Effector CD8-positive, alpha-beta T cell (primary cell): ENCODE measurements at places on chromosomes 16 and 17.

DNA sequence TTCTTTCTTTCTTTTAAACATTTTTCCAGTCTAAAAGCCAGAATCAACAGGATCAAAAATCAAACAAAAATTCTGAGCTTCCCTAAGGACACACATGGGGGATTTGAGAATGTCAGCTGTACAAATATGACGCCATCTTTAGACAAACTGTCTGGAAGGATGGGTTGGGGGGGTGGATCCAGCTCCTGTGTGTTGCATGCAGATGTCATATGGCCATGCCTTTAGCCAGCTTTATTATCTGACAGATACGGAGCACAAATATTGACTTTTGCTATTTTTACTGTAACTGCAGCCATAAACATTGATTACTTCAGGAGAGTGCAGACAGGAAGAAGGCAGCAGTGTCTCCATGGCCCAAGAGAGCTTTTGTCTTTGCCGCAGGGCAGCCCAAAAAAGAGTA is 279.4 kb upstream of the ELAC2 start:
- DNase-seq: no peak

DNA sequence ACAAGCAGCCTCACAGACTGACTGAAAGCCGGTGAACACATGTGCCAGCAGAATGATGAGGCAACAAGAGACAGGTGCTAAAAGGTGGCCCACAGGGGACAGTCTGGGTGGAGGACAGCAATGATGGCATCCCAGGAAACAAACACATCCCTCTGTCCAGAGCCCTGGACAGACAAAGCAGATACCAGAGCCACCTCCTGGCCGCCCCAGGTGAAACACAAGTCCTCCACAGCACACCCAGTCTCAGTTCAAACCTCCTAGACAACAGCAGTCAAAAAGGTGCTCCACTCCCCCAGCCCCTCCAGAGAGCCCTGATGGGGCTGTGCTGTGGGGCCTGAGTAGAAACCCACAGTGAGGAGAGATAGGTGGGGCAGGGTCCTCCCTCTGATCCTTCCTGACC is 20.3 kb upstream of the CDH5 start:
- DNase-seq: no peak

DNA sequence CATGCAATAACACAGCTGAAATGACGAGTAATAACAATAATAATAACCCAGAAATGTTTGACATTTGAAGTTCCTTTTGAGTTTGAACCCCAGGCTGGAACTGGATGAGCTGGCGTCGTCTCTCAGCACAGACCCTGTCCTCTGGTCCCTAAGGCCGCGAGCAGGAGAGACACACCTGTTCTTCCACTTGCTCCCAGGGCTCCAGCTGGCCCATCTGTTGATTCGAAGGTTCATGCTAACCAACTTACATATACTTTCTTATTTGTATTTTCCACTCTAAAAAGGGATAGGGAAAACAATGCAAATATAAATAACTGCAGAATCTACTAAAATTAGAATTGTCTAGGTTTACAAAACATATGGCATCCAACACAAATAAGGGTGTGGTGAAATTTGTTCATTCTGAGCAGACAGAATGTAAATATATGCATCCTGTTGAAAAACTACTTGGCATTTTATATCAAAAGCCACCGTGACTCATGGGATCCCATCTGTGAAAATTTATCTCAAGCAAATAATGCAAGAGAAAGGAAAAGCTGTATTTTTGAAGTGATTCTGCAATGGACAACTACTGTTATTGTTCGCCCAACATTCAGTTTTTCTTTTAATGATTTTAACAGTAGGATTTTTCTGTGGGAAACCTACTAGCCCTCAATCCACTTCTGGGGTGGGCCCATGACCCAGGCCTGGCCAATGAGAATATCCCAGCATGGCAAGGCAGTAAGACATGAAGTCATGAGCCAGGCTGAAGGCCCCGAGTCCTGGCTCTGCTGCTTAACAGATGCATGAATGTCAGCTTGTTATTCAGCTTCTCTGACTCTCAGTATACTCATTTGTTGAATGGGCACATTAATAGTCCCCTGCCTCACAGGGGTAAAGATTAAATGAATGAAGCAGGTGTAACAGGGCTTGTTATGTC is 13.2 kb upstream of the RGS9 start:
- DNase-seq: no peak

DNA sequence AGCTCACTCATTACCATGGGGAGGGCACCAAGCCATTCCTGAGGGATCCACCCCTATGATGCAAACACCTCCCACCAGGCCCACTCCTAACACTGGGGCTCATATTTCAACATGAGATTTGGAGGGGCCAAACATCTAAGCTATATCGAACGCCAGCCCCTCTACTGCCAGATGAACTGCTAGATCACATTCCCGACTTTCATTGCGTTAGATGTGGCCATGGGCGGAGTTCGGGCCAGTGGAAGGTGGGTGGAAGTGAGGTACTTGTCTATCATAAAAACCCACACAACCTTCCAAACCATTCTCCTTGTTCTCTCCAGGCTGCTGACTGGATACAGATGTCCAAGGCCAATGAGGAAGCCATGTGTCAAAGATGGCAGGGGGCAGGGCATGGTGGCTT is 27.0 kb upstream of the ANKRD40CL start:
- no peak for DNase-seq

DNA sequence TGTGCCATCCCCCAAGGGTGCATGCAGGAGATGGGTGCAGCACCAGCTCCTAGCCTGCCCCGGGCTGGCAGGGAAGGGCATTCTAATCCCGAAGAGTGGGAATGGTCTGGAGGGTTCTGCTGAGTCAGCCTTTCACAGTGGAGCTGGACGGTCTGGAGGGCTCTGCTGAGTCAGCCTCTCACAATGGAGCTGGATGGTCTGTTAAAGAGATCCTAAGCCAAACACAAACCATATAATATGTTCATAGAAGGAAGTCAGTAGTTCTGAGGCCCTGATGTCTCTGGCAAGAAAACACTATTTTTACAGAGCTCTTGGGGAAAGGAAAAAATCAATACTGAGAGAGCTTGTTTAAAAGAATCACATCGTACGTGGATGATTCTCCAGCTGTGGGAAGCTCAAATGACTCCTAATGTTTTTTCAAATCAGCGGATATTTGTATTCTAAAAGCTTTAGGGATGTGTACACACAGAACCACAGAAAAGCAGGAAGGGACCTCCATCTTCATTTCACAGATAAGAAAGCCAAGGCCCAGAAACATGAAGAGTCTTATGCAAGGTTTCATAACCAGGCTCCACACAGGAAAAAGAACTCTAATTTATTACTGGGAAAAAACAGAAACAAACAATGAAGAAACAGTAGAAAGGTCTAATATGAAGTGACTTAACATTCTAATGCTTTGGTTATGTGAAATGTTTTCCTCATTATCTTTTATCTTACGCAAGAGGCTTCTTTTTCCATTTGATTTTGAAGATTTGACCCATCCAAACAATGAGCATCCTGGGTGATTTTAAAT is 176.3 kb downstream of the VPS53 start:
- DNase-seq: no peak

- no peak for DNase-seq
Measured at GRCh38 chr17:29100296-29100695, 57.4 kb downstream of the PIPOX start.

- no peak for DNase-seq
Measured at GRCh38 chr16:21163576-21163975, 5.1 kb downstream of the LDAF1 start.

- DNase-seq: no peak
Measured at GRCh38 chr16:31350275-31351005, 4.5 kb upstream of the ITGAX start.

DNA sequence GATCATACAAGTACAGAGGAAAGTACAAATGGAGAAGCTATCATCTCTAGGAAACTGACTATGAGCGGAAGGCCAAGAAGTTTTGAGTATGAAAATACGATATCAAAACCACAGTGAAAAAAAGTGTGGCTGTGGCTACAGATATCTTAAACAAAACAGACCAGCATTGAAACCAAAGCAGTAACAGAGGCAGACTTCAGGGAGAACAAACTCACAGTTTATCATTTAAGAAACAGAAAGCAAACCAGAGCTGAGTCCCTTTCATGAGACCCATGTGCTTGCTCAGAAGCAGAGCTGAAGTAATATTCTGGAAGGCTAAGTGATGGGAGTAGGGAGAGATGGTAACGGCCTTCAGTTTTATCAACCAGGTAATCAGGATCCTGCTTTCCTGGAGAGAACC is 317.8 kb downstream of the CA10 start:
- DNase-seq: no peak

- no peak for DNase-seq
Measured at GRCh38 chr16:56097306-56097705, 94.0 kb upstream of the GNAO1 start.

DNA sequence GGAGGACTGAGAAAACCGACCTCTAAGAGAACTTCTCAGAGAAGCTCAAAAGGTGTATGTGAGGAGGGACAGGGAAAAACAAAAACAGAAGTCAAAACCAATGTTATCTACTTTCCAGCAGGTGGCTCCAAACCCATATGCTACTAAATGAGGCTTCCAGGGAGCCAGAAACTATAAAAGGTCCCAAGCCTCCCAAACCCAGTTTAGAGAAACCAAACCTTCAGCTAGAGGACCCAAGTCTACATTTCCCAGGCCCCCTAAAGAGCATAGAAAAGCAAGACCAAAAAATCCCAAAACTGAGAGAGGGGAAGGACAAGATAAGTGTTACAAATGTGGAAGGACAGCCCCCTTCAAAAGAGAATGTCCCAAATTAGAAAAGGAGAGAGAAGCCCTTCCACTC is 3.7 kb downstream of the HPR start:
- DNase-seq: no peak

DNA sequence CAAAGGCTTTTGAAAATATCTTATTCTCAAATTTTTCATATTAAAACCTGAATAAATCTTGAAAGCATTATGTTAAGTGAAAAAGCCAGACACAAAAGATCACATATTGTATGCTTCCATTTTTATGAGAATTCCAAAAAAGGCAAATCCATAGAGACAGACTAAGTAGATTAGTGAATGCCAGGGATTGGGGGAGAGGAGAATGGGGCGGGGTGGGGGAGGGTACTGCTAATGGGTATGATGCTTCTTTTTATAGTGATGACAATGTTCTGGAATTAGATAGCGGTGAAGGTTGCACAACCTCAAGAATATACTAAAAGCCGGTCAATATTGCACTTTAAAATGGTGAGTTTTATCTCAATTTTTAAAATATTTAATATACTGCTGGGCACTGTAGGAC is 44.0 kb downstream of the XPO6 start:
- no peak for DNase-seq

DNA sequence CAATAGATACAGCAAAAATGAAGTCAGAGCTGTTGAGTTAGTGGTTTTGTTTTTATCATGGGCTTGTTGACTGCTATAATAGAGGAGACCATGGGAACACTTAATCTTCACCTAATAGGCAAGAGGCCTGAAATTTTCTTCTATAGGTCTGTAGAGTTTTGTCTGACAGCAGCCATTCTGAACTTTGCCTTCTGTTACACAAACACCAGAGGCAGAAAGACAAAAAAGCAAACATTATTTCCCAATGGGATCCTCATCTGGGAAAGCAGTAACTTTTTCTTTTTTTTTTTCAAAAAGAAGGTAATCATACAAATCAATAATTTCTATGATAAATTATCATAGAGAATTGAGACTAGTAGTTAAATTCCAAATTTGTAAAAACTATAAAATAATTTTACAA is 494.1 kb downstream of the TOX3 start:
- DNase-seq: no peak
